ENCODE measurements at places on chromosomes 1 and 21.

DNA sequence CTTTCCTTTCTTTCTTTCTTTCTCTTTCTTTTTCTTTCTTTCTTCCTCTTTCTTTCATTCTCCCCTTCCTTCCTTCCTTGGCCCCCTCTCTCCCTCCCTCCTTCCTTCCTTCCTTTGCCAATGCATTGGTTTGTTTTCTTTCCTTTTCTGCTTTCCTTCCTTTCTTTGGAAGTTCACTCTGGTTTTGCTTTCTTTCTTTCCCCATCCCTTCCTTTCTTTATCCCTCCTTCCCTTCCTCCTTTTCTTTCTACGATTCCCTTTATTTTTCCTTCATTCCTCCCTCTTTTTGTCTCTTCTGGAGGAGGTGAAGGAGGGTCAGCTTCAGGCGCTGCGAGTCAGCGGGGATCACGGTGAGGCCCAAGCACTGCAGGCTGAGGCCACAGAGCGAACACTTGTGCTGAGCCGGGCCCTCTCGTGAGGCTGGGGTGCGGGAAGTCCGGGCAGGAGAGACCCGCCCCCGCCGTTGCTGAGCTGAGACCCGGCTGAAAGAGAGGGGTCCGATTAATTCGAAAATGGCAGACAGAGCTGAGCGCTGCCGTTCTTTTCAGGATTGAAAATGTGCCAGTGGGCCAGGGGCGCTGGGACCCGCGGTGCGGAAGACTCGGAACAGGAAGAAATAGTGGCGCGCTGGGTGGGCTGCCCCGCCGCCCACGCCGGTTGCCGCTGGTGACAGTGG, 1.5 kb downstream of the SIM2 start:
- DNase-seq: no peak

GRCh38 chr1:229258757-229259060, 12.2 kb upstream of the RAB4A start:
- peak; percentile 53 for DNase-seq

DNA sequence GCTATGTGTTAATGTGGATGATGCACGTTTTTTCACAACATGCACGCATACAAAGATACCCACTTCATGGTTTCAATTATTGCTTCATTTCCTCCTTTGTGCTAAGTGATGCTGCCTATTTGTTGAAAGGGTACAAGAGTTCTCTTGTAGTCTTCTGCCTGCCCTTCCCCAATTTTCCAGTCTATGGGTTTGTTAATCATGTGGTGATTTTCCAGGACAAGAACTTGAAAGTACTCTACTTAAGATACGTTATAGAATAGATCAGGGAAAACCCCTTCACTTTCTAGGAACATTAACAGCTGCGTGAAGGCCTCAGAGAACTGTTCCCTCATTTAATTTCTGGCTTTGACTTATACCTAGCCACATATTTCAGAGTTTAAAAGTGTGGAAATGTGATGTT, 52.1 kb upstream of the SLC44A3 start:
- DNase-seq: no peak

GRCh38 chr1:205775015-205775716, at the start of gene RAB29:
RAB29 (minus strand) TSS chr1:205775482; CDS start chr1:205774956, 526 bp downstream.
- peak; percentile 79 for DNase-seq

- DNase-seq: peak; percentile 75
Observed at GRCh38 chr1:219837274-219837993, 90.9 kb downstream of the SLC30A10 start.

GRCh38 chr1:7259955-7260354, 474.7 kb downstream of the CAMTA1 start:
- no peak for DNase-seq

DNA sequence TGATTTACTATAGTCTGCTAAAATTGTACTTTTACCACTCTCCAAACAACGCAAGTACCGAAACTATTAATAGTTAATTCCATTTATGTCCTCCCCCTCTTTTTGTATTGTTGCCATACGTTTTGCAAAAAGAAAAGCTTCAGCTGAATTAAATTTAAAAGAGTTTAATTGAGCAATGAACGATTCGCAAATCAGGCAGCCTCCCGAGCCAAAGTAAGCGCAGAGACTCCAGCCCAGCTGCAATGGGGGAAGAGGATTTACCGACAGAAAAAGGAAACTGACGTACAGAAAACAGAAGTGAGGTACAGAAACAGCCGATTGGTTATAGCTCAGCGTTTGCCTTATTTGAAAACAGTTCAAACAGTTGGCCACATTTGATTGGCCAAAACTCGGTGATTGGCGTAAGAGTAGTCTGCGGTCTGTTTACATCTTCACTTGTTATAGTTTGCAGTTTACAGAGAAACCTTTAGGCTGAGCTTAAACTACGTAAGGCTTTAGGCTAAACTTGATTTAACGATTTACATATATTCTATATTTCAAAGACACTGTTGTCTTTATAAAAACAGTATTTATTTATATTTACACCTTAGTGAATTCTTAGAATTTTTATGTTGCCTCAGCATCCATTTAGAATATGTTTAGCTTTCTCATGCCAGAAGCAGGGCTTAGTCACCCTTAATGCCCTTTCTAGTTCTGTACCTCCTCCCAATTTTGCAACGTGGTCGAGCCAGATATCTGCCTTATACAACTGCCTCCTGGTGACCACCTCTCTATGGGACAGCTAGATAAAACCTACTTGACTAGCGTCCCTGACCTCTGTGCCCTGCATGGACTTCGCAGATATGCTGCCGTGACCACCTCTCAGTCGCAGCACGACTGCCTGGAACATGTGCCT, 23.8 kb downstream of the CR1 start:
- peak; percentile 23 for DNase-seq

GRCh38 chr1:243323491-243323890, 67.7 kb downstream of the SDCCAG8 start:
- peak; percentile 4 for DNase-seq

All from foreskin fibroblast (primary cell).